ENCODE measurements at places on chromosomes 12 and 14.

DNA sequence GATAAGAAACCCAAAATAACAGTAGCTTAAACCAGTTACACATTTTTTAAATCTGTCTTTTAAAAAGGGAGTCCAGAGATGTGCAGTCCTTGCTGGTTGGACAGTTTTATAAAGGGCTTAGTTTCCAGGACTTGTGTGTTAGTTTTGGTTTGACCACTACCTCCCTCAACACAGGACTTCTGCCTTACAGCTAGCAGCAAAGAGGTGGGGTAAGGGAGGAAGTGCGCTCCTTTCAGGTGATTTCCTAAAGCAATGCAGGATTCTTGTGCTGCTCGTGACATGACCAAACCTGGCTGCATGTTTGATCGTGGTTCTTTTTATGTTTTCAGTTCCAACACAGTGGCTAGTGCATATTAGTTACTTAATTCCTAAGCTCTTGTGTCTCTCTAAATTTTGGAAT is 266.2 kb downstream of the TMTC2 start:
- DNase-seq = no peak

GRCh38 chr12:2957816-2958431 is 1.3 kb upstream of the TEAD4 start:
- no peak for DNase-seq

DNA sequence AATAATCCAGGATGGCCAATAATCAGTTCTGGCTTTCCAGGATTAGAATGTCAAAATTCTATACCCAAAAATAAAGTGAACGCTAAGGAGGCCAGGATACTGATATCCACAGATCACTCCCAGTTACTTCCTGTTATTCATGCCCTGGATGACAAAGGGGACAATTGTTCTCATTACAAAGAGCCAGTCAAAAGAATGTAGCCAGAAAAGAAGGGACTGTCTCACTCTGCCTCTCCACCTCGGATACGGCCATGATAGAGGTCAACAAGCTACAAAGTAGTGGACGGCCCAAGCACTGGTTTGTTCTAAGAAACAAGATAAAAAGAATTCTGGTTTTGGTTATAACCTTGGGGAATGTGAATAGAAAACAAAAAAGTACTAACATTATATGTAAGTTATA is 116.1 kb upstream of the ATF7IP start:
- peak; percentile 50 for DNase-seq

GRCh38 chr14:103115845-103116572 is 7.3 kb upstream of the TNFAIP2 start:
- DNase-seq = no peak

DNA sequence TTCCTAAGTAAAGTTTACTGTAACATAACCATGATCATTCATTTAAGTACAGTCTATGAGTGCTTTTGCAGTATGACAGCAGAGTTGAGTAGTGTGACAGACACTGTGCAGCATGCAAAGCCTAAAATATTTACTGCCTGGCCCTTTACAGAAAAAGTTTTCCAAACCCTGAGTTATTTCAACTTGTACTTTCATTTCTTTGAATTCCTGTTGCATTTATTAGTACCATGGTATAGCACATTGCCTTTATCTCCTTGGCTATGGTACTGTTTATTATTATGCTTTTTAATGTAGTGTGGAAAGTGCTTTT is 6.2 kb downstream of the ARHGAP5 start:
- DNase-seq = no peak

DNA sequence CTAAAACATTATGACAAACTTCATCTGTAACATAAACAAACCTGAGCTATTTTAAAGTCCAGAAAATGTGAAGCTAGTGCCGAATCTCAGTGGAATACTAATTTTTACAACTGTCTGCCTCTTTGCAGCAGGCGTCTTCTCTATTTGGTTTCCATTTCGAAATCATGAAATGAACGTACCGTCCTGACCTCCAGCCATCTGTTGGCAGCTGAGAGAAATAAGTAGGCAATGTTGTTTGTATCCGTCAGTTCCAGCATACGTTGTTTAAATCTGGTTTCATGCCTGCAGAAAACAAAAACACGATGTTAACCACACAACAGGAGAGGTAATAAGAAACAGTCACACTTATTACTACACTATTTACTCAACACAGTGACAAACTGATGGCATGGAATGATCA is 54.3 kb upstream of the KCNJ8 start:
- DNase-seq = no peak

DNA sequence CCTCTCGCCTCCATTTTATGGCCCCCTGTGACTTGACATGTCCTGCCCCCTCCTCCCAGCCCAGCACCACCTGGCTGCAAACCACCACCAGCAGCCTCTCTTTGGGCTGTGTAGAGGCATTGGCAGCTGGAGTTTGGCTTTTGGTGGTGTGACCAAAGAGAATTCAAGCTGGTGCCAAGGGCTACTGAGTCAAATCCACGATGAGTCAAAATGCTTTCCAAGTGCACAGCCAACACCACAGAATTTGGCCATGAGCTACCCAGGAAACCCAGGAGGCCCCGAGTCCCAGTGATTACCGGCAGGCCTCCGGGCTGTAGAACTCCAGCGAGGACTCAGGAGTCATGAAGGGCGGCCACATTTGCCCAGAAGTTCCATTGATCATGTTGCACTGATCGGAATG is 53.8 kb downstream of the SCARB1 start:
- DNase-seq = no peak

GRCh38 chr12:65100140-65100539 is 21.0 kb downstream of the WIF1 start:
- DNase-seq = no peak

DNA sequence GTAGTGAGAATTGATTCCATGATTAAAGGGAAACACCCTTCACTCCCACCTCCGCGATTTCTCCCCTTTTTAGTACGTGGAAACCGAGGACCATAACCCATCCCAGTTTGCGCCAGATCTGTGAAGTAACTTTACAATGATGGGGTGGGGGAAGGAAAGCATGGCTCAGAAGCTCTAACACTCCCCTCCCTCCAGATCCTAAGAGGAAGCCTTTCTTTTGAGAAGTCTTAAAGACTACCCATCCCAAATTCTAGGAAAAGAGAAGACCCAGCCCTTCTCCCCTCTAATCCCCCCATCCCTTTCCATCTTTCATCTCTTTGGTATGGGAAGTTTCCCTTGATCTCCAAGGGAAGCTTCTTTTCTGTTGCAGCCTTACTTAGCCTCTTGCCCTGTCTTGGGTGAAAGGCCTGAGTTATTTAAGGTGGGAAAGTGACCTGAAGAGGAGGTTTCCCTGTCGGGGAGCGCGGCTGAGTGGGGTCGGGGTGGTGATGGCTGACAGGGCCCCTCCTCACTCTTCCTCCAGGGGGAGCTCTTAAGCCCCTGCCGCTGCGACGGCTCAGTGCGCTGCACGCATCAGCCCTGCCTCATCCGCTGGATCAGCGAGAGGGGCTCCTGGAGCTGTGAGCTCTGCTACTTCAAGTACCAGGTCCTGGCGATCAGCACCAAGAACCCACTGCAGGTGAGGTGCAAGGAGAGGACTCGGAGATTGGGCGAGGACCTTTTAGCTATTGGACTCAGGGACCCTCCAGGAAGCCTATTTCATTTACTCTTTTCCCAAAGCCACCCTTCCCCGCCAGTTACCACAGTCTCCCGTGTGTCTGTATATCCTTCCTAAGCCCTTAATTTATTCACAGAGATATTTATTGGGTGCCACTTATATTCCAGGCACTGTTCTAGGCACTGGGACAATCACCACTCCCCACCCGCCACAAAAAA is 1.8 kb downstream of the MARCHF9 start:
- peak; percentile 5 for DNase-seq

- DNase-seq = no peak
These were observed 339.3 kb upstream of the SFSWAP start for GRCh38 chr12:131371401-131372170.

DNA sequence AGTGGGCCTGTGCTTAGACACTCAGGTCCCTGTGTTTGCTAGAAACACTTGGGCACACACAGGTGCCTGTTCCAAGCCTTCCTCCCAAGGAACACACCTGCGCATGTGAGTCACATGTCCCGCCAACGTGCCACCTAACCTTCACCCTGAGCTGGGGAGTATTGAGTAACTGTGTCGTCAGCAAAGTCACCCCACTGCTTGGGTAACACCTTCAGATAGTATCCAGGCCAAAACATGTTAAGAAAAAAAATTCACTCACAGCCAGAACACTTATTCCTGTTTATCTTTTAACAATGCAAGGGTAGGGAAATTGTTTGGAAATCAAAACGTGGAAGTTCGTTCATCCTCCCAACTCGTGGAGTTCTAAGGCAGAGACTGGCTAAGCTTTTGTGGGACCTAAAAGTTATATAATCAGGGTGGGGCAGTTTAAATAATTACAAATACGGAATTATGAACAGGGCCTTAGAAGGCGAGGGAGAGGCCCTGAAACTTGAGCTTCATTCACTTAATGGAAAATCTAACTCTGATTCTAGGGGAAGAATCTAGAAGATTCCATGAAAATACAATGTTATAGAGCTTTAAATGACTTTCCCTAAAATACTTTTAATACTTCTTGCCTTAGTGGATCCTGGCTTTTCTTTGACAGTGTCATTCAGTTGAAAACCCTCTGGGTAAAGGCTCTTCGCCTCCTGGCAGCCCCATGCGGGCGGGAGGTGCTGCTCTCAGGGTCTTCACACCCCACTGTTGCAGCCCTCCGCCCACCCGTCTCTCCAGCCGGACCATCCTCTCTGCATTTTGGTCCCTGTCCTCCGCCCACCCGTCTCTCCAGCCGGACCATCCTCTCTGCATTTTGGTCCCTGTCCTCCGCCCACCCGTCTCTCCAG is 30.3 kb upstream of the ADIPOR2 start:
- DNase-seq = peak; percentile 76

DNA sequence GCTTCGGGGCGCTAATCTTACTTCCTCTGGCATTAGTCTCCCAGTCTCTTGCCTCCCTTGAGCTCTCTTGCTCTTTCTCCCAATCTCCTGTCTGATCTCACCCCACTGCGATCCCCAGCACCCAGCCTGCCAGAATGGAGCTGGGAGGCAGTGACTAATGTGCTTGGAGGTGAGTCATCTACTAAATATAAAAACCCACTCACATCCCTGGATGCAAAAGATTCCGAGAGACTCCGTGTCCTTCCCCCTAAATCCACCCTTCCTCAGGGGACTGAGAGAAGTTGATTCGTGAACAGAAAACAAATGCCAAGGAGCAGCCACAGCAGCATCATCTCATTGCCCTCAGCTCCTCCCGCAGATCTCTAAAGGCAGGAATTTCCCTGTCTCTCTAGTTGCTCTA is 45.7 kb upstream of the KCNA5 start:
- DNase-seq = no peak

DNA sequence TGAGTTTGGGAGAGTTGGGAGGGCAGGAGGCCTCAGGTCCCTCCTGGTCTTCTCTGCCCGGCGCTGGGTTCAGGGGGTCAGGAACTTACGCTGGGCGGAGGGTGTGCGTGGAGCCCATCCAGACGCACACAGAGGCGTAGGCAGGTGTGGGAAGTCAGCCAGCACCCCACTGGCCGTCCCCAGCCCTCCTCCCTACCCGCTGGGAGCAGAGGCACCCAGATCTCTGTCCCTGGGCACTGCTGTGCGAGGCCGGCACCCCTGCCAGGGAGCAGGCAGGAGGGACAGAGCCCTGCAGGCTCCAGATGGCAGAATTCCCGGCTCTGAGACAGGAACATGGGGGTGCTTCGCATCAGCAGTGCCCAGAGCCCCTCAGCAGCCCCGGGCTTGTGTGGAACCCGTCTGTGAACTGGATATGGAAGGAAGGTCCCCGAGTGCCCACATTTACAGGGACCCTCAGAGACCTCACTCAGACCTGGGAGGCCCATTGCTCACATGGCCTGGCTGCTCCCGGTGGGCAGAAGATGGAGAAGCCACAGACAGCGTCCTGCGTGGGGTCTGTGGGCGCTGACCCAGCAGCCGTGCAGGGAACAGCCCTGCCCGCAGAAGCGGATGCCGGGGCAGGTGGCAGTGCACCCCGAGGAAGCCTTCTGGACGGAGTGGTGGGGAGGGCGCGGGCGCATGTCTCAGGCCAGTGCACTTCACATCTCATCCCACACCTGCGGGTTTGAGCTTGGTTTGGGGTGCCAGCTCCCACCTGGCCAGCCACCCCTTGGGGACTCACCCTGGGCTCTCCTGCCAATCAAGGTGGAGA is 59.3 kb downstream of the LRCOL1 start:
- DNase-seq = no peak
